ENCODE measurements at places on chromosomes 1 and 21.

GRCh38 chr1:54167422-54168139 is 14.8 kb upstream of the CDCP2 start:
- DNase-seq: no peak

GRCh38 chr1:46394108-46394871 is at the start of gene FAAH:
TSS of gene FAAH (plus strand) at chr1:46394317. CDS start at chr1:46394349, 32 bp downstream.
- DNase-seq: peak; percentile 42

- no peak for DNase-seq
Observed at GRCh38 chr1:220227393-220227792, 44.9 kb downstream of the RAB3GAP2 start.

DNA sequence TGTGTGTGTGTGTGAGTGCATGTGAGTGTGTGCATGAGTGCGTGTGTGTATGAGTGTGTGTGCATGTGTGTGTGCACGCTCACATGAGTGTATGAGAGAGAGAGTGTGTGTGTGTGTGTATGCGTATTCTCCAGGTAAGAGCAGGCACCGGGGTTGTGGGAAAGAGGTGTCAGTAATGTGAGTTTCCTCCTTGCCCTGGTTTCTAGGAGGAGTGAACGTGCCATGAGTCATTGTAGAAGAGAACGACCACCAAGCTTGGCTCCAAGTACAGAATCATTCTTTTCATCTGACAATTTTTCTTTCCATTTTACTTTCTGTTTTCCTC is 79.1 kb downstream of the POFUT2 start:
- no peak for DNase-seq

- no peak for DNase-seq
Observed at GRCh38 chr1:190975827-190976226, 498.2 kb upstream of the BRINP3 start.

DNA sequence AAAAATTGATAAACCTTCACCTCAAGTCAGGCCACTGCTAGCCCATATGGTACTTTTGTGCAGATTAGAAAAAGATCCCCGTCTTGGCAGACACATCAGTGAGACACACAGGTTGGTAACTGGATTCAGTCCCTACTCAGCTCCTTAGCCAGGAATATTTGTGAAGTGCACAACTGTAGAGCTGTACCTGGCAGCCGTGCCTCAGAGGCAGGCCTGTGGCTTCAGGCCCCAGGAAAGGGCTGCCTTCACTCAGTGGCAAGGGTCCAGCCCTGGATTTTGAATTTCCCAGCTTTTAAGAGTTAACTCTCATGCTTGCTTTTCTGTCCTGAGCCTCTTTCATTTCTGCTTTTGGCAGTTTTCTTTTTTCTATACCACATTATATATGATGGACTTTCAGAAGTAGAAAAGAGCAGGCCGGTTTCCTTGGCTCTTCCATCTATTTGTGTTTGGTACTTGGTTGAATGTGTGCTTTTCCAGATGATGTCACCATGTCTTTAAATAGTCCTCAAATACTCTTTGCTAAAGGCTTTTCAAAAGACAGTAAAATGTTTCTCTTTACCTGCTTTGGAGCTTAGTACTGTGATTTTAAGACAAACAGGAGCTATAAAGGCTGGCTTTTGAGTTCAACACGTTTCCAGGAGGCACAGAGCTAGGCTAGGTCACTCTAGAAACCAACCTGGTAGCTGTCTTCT is 186.6 kb downstream of the AK5 start:
- DNase-seq: no peak

- DNase-seq: peak; percentile 70
Observed at GRCh38 chr1:160205242-160206035, at the start of gene PEA15. TSS of gene PEA15 (plus strand) at chr1:160205384. CDS start at chr1:160211545, 6,161 bp downstream.

GRCh38 chr1:117671781-117672501 is 66.1 kb downstream of the TENT5C start:
- DNase-seq: no peak

- peak; percentile 36 for DNase-seq
Observed at GRCh38 chr1:101314244-101314643, 77.4 kb downstream of the S1PR1 start.

DNA sequence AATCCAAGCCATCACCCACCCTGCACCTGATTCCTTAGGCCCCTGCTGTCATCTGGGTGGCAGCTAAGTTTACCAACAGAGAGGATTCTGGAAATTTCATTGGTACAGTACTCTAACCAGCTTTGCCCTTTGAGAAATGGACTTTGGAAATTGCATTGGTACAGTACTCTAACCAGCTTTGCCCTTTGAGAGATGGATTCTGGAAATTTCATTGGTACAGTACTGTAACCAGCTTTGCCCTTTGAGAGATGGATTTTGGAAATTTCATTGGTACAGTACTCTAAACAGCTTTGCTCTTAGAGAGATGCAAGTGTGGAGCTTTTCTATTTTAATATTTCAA is 42.5 kb downstream of the MAB21L3 start:
- DNase-seq: no peak

- no peak for DNase-seq
Observed at GRCh38 chr21:45051580-45052434, 22.6 kb upstream of the ADARB1 start.

DNA sequence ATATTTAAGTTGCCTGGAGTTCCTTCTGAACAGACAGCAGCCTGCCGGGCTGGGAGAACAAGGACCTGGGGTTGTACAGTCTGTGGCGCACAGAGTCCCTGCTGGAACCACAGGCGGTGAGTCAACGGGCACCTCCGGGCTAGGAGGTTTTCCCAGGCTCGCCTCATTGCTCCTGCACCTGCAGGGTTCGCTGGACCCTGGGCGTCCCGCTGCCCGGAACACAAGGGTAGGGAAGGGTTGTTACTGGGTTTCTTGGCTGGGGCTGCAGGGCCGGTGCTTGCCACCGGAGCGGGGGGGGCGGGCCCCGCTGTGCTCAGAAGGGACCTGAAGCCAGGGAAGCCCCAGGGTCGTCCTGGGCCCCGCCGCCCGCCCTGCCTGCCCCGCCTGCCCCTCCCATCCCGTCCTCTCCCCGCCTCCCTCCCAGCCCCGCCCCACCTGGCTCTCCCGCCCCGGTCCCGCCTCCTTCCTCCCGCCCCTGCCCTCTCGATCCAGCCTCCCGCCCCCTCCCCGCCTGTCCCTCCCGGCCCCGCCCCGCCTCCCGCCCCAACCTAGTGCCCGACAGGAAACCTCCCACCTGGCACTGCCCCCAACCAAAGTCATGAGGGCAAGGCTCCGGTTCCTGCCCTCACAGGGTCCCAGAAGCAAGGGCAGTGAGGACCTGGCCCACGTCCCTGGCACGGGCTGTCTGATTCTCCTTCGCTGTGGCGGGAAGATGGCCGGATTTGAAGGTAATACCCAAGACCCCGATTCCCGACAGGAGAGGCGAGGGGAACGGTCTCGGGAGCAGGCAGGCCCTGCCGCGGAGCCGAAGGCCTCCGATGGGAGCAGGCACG is 6.8 kb downstream of the JMJD4 start:
- peak; percentile 69 for DNase-seq

- DNase-seq: no peak
Observed at GRCh38 chr1:206828061-206828460, 37.4 kb upstream of the IL20 start.

- no peak for DNase-seq
Observed at GRCh38 chr1:23804183-23804835, 3.8 kb upstream of the GALE start.

GRCh38 chr1:198174297-198174696 is 17.5 kb downstream of the NEK7 start:
- no peak for DNase-seq

DNA sequence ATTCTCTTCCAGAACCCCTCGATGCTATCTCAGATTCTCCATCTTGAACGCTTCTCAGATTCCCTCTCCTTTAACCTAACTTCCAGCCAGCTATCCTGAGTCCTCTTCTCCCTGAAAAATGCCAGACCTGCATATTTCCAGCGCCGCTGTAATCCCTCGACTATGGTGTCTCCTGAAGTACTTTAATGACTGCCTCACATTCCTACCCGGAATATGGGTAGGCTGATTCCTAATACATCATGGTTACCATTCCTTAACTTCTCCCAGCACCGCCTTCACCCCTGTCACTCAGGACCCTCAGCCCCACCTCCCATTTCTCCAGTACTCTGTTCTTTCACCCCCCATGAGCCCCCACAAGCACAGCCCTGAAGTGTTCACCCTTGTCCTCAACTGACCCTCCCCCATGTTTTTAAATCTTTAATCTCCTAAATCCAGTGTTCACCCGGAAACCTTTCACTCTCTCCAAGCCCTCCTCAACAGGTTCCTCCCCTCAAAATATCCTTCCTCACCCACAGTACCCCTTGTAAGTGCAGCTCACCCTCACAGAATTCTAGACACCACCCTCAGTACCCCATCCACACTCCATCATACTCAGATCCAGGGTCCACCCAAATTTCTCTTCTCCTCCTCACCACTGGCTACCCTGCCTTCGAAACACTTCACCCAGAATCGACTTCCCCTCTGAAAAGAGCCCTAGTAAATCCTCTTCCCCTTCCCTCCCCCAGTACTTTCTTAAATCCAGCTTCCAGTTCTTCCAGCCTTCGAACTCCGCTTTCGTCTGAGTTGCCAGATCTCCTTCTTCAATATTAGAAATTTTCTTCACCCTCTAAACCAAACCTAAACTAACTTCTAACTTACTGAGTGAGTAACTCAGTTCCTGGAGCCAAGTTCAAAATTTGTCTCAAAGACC is 922 bp downstream of the CPT2 start:
- DNase-seq: no peak

GRCh38 chr1:151902858-151903257 is 6.5 kb downstream of the THEM4 start:
- DNase-seq: no peak

GRCh38 chr1:83864991-83865390 is 133.9 kb downstream of the TTLL7 start:
- DNase-seq: no peak

DNA sequence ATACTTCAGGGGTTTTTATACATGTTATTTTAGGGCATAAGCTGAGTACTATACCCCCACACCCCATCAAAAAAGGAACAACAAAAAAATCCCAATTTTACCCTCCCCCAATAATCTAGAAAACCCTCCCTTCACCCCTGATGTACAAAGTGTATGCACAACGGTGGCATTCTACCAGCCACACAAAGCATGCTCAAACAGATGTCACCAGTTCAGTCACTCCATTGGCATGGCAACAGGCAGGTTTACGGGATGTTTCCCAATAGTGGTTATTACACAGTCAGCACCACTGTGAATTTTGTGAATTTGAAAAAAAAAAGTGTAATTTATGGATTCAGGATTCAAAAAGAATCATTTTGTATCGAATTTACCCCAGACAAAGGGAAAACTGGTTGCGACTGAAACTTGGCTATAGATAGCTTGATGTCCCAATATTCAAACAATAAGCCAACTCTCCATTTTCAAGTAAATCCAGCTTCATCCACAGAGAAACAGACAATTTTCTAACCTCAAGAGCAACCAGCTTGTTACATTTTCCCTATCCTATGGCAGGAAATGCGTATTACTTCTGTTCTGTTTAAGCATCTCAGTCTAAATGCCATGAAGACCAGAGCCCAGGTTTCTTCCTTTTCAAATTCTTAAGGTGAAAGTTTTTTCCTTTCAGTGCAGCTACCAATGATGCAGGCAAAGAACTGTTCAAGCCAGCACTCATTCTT is 34.0 kb upstream of the SLC45A3 start:
- no peak for DNase-seq

- no peak for DNase-seq
Observed at GRCh38 chr1:177118901-177119300, 45.6 kb downstream of the ASTN1 start.

- DNase-seq: peak; percentile 59
Observed at GRCh38 chr1:168466092-168466713, 77.6 kb downstream of the XCL2 start.

- DNase-seq: no peak
Observed at GRCh38 chr1:87329526-87330056, 911 bp downstream of the LMO4 start.

DNA sequence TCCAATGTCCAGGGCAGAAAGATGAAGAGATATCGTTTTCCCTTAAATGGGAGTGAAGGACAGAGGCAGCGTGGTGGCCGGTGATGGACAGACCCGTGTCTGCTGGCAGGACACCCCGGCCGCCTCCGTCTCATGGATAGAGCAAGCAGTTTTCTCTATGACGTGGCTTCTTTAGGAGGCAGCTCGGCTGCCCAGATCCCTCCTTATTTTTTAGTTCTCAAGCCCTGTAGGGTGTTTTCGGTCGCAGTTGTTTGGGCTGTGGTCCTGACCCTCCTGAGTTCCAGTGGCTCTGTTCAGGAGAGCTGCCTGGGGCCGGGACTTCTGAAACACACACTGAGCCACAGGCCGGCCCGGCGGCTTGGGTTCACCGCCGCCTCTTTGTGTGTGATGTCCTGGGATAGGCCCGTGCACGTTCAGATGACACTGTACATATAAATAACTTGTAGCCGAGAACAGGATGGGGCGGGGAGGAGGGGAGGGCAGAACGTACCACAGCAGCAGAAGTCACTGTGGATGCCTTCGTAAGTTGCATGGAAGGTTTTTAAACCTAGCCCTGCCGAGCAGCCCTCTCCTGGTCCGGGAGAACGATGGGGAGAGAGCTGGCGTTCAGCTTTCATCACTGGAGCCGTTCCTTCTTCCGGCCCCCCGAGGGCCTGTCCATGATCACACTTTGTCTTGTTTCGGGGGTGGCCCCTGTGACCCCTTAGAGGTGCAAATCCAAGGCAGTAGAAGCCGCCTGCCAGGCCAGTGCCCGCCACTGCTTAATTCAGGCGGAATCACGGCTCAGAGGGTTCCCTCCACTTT is 65.2 kb downstream of the SIK1 start:
- DNase-seq: peak; percentile 22

DNA sequence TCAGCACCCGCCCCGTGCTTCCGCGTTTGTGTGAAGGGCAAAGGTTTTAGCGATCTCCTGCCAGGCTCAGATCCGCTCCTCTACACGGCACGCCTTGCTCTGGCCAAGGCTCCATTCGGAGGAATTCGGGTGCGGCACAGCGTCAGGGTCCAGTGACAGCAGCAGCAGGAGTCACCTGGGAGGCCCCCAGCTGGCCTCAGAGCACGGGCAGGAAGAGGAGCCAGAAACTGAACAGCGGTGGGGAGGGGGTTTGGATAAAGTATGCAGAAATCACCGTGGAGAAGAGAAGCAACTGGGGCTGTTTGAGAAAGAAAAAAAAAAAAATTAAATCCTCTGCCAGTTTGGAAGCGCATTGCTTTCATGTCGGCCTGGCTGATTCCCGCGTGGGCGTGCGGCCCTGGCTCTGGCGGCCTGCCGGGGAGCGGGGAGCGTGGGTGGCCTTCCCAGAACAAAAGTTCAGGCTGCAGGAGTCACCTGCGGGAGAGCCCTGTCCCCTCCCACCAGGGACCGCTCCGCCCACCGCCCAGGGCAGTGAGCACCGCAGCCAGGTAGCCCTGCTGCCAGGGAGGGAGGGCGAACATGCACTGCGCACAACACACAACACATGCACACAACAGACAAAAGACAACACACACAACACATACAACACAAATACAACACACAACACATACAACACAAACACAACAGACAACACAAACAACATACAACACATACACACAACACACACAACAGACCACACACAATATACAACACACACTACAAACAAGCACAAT is 107.6 kb downstream of the ETS2 start:
- DNase-seq: no peak
